Fibroblast of skin of scalp (primary cell): ENCODE measurements at places on chromosomes 1 and 21.
A peak's percentile ranks its signal among the peaks of the same experiment; 100 is the strongest.

DNA sequence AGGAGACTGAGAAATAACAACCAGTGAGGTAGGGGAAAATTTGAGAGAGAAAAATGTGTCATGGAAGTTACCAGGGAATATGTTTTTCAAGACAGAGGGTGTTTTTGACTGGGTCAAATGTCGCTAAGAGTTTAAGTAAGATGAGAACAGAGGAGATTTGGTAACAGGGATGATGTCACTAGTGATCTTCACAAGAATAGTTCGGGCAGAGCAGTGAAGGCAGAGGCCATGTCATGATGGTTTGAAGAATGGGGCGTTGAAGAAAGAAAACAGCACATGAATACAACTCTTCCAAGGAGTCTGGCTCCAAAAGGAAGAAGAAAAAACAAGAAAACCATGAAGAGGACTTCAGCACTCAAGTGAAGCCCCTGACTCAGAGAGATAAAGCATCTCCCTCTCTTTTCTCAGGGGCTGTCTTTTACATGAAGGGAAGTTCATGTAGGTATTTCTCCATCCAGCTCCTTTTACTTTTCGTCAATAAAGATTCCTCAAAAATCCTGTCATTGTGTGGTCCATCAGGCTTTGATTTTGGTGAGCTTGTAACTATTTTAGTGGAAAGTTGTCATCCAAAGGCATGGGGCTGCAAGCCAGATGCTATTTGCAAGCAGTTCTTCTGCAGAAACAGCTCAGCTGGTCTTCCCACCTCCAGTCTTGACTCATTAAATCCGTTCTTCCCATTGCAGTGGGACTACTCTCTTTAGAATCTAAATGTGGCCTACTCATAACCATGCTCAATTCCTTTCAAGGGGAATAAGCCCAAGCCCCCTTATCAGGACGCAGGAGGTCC is 397.3 kb downstream of the LMX1A start:
- no peak for DNase-seq

- no peak for DNase-seq
Measured at GRCh38 chr1:51512606-51513005, 6.5 kb downstream of the EPS15 start.

- DNase-seq = no peak
Measured at GRCh38 chr1:94634977-94635416, 93.4 kb upstream of the F3 start.

- no peak for DNase-seq
Measured at GRCh38 chr1:234976861-234977680, 151.6 kb downstream of the TOMM20 start.

- DNase-seq = no peak
Measured at GRCh38 chr1:154845879-154846278, 24.2 kb downstream of the KCNN3 start.

GRCh38 chr21:23452384-23453083 is 2154.7 kb downstream of the MRPL39 start:
- peak; percentile 0 for DNase-seq

DNA sequence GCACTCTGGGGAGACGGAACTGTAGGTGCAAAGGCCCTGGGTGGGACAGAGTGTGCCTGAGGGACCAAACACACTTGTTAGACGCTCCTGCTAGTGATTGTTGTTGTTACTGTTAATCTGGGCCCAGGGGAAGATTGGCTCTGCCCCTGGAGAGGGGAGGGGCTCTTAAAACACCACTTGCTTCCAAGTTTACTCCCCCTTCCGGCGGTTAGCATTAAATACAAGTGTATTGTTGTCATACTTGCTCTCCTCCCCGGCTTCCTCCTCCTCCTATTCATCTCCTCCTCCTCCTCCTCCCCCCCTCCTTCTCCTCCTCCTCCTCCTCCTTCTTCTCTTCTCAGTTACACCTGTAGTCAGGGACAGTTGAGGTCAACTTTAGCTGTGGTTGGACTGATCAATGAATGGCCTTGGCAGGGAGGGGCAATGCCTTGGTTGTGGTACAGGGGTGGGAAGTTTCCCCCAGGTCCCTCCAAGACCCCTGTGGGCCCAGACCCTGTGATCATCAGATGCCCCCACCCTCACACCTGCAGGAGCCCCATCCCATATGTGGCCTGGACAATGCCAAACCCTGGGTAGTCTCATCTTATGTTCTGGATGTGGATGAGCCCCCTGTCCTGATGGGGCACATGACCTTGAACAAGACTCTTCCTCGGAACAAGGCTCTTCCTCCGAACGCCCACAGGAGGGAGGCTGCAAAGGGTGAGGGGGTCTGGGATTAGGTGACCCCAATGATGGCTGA is 217.3 kb downstream of the PTPRU start:
- DNase-seq = peak; percentile 64

DNA sequence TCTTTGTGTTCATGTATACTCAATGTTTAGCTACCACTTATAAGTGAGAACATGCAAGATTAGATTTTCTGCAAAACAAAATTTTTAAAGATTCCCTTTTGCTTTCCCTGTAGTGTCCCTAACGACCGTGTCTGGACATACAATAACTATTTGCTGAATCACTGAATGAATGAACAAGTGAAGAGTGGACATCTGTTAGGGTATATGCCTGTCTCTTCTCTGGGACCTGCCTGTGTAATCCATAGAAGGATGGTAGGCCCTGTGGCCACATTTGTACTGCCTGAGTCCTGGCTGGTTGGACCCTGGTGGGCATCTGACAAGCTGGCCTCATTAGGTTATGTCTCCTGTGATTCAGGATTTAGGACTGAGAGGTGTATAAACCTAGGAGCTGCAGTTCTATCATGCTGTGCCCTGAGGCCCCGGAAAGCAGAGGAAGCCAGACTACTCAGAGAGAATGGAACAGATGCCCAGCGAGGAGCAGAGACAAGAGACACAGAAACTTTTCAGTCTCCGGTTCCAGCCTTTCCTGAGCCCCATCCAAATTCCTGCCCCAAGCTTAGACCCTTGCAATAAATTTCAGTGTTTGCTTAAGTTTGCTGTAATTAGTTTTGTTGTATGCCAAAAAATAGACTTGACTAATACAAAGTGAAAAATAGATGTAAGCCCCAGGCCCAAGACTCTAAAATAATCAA is 7.5 kb upstream of the NCF2 start:
- no peak for DNase-seq

DNA sequence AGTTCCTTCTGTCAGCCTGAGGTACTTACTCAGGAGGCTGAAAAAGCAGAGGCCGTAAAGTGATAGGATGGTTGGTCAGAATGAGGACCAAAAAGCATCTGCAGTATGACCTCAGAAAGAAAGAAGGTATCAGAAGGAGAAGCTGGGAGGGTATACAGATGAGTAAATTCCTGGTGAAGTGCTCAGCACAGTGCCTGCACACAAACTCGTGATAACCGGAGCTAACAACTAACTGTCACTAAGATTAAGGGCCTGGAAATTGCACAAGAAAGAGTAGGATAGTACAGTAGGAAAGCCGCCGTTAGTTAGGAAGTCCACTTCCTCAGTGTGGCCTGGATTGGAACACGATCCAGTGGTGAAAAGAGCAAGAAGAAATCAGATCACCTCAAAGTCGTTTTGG is 62.6 kb downstream of the VPS26C start:
- no peak for DNase-seq

DNA sequence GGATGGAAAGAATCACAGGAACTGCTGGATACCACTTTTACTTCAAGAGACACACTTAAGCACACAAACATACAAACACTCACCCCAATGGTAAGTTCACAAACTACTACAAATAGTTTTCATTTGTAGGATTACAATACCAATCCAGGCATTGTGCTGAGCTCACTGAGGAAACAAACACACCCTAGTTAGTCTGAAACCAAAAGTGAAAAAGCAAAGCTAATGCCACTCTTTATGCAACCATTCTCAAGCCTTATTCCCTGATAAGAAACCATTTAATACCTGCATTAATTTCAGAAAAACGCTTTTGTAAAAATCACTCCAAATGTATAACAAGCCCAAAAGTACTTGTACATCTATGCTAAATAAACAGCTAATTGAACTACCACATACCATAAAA is 38.3 kb downstream of the RNF115 start:
- no peak for DNase-seq

- DNase-seq = no peak
Measured at GRCh38 chr1:212545941-212546635, 62.5 kb upstream of the ATF3 start.

GRCh38 chr1:28789412-28789811 is 22.6 kb upstream of the OPRD1 start:
- DNase-seq = no peak

DNA sequence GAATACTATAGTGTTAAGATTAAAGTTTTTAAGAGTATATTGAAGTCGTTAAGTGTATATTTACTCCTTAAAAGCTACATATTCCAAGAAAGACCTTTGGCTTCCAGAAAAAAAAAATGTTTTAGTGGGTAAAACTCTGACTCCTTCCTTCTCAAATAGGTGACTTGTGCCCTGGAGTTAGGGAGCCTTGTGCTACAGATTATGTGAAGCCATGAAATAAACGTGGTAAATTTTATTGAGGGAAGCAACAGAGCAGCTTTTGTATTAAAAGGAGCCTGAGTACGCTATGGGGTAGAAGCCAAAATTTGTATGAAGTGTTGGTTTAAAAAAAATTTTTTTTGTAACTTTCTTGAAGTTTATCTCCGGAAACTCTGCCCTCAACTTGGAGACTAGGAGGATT is 994 bp downstream of the RO60 start:
- no peak for DNase-seq

DNA sequence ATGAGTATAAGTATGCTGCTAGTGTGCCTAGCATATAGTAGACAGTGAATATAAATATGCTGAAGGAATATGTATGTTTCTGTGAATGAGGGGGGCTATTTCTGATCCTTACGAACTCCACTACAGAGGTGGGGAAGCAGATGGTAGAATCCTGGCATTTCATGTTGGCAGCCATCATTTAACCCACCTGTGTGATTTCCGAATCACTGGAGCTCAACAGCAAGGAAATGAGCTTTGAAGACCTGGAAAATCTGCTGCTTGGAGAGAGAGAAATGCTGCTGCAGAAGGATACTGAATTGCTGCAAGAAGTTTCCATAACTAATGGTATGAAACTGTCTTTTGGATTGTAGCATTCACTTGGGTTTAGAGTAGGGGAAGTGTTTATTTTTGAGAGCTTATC is 83.5 kb downstream of the RABGAP1L start:
- no peak for DNase-seq

GRCh38 chr1:205228093-205228521 is 361 bp downstream of the TMCC2 start:
- no peak for DNase-seq

GRCh38 chr1:89578151-89578550 is 53.5 kb downstream of the LRRC8B start:
- peak; percentile 40 for DNase-seq

GRCh38 chr21:28342212-28342810 is 650.4 kb downstream of the LTN1 start:
- DNase-seq = peak; percentile 60

DNA sequence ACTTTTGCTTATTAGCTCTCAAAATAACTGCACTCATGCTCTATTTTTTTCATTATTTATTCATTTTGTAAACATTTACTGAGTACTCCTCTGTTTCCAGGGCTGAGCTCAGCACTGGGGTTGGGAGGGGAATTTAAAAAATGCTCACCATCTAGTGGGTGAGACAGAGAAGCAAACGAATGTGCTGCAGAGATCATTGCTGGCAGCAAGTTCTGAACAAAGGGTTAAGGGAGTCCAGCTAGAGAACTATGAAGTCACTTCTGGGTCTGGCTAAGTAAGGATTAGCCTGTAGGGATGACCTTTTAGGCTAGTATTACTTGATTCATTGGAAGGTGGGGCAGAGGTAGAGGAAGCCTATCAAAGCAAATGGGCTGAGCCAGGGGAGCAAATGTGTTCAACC is 99.1 kb upstream of the ZNF644 start:
- peak; percentile 1 for DNase-seq

- no peak for DNase-seq
Measured at GRCh38 chr1:14039582-14040430, 339.8 kb downstream of the PRDM2 start.

DNA sequence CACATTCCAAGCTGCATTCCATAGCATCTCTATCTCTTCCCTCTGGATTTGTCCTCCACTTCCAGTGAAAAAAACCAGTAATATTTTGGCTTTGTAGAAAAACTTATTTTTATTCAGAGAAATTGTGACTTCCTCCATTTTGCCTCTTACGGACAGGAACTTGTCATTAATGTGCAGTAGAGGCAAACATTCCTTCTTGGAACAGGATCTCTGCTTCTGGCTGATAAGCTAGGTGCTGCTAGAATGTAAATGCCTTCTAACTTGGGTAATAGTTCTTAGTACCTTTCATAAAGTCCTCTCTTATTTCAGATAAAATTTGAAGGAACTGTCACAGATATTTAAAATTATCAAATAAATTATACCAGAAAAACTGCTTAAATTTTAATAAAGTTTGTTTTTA is 707.8 kb downstream of the USP25 start:
- no peak for DNase-seq

GRCh38 chr1:54312796-54313316 is 93.3 kb downstream of the SSBP3 start:
- DNase-seq = peak; percentile 70

DNA sequence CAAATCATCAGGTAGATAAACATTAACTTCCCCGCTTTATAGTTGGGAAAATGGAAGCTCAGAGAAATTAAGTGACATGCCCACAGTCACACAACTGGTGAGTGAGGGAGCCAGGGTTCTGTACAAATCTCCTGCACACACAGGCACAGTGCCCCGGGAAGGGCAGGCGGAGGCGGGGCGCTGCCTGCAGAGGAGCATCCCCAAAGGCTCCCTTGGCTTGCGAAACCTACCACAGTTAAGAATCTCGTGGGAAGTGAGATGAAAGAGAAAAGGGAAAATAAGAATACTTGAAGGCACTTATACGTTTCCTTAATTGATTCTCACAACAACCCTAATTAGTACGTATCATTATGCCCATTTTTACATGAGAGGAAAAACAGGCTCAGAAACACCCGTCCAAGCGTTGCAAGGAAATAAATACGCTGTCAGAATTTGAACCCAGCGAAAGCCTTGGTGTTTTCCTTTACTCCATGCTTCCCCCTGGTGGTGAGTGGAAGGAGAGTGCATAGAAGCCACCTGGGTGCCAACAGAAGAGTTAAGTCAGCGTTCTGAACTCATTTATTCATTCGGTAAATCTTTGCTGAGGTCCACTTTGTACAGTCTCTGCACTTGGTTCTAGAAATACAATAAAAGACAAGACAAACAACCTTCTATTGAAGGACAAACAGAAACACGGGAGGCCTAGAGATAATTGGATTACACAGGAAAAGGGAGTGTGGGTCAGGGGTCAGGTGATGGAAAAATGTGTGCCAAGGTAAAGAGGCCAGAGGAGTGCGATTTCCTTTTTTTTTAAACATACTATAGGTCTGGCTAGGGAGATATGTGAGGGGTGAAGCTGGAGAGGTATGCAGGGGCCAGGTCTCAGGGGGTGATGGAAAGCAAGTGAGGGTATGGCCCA is 28.4 kb downstream of the ACP6 start:
- peak; percentile 60 for DNase-seq

DNA sequence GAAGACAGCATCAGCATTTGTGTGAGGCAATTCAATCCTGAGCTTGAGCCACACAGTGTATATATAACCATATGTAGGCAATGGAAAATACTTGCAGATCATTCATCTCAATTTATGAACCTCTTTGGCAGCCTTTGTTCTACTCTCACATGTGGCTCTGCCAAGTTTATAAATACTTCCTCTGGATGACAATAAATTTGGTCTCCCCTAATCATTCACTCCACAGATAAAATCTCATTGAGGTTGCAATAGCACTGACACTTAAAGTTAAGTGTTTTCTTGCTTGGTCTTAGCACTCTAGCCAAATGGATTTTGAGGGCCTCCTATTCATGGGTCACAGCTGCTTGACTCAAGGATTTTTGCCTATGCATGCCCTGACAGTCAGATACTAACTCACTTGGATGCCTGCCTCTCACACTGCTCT is 136.6 kb upstream of the VANGL1 start:
- no peak for DNase-seq
